ENCODE measurements at places on chromosomes 1 and 21.

DNA sequence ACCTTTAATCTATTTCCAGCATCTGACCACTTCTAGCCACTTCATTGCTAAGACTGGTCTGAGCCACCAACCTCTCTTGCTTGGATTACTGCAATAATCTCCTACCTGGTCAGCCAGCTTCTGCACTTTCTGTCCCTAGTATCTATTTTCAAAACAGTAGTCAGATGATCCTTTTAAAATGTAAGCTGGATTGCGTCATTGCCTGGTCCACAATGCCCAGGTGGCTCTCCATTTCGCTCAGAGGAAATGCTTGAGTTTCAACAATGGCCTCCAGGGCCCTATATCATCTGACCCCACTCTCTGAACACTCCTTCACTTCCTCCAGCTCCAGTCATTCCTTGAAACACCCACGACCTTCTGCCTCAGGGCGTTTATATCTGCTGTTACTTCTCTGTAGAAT, 2.3 kb downstream of the FYB2 start:
- no peak for DNase-seq

GRCh38 chr1:214439352-214440119, 111.9 kb downstream of the PTPN14 start:
- DNase-seq: peak; percentile 71

DNA sequence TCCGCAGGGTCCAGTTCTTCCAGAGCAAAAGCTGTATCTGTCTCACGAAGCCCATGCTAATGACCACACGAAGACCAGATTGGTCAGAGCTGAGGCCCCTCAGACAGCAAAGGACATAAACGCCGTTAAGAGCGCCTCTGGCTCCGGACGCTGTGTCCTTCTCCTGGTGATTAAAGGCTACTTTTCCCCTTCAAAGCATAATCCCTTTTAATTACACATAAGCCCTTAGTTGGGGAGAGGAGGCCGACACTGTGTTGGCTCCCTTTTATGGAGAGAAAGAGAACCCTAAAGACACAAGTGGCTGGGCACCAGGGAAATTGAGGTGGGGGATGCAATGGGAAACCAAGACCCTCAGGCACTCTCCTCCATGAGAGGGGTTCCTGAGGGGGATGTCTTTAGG, at the start of gene ABCA4:
Gene ABCA4 (minus strand): TSS at position 158 of the 400 bp plus-strand sequence. CDS start 103 bp downstream, at position 55.
- DNase-seq: no peak

DNA sequence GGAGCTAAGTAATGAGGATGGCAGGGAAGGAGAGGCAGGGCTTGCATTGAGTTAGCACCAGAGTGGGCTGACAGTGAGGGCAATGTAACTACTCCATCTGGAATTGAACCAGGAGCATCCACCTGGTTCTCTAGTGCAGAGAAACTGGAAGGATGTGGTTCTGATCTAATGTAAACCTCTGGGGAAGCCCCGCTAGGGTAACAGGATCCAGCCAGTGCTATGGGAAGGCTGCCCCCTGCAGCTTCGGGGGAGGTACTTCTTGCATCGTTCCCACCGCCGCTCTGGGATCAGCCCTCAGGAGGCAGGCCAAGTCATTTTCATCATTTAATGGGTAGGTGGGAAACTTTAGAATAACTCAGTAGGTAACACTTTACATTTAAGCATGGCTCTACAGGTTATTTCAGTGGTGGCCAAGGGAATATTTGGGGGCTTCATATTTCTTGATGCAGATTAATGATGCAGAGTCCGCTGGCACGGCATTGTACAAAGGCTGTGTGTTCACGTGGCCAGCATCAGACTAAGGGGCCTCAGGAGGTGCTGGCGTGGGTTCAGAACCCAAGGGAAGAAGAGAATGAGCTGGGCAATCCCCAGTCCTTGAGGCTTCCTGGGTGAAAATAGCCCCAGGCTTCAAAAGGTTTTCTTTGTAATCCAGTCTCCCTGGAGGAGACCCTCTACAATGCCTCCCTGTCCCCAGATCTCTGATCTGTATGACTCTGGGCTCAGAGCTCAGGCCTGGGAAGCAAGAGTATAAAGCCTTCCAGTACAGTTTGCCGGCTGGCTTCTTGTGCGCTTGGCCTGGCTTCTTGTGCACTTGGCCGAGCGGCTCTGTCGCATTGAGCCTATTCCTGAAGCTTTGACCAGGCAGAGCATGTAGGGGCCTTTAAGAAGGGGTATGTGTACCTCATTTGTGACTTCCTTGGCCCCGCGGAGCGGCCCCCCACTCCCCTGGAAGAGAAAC, 26.4 kb upstream of the KAZN start:
- DNase-seq: peak; percentile 37

DNA sequence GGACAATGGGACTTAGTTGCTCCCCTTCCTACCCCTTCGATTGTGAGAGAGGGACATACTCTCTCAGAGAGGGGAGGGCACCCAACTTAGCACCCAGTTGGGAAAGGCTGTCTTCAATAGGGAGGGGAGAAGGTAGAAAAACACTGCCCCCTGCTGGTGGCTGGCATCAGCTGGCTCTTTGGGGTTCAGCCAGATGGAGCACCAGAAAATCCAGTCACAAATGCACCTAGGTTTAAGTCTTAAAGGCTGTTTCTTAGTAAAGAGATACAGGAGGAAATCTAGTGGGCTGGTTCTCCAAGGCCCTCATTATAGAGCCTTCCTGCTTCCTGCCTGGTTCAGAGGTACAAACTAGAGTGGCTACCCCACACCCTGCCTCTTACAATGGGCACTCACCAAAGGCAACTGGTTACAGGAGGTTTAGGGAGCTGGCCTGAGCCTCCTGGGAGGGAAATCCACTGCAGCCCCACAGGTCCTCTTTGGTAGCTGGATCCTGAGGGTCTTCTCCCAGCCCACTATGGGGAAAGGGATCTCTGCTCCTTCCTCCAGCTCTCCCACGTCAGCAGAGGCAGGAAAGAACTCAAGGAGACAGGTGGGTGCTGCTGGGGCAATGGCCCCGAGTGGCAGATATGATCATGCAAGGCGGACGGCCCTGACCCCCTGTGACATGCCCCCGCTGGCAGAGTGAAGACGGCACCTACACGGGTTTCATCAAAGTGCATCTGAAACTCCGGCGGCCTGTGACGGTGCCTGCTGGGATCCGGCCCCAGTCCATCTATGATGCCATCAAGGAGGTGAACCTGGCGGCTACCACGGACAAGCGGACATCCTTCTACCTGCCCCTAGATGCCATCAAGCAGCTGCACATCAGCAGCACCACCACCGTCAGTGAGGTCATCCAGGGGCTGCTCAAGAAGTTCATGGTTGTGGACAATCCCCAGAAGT, 28.3 kb downstream of the EIF2D start:
- DNase-seq: peak; percentile 77

- no peak for DNase-seq
Measured at GRCh38 chr21:41845310-41846032, 33.7 kb downstream of the PRDM15 start.

- no peak for DNase-seq
Measured at GRCh38 chr21:19683492-19683891, 1279.9 kb upstream of the TMPRSS15 start.

GRCh38 chr1:89763649-89763986, 57.2 kb upstream of the LRRC8D start:
- DNase-seq: no peak

- DNase-seq: no peak
Measured at GRCh38 chr1:232221802-232222499, 408.0 kb downstream of the SIPA1L2 start.

DNA sequence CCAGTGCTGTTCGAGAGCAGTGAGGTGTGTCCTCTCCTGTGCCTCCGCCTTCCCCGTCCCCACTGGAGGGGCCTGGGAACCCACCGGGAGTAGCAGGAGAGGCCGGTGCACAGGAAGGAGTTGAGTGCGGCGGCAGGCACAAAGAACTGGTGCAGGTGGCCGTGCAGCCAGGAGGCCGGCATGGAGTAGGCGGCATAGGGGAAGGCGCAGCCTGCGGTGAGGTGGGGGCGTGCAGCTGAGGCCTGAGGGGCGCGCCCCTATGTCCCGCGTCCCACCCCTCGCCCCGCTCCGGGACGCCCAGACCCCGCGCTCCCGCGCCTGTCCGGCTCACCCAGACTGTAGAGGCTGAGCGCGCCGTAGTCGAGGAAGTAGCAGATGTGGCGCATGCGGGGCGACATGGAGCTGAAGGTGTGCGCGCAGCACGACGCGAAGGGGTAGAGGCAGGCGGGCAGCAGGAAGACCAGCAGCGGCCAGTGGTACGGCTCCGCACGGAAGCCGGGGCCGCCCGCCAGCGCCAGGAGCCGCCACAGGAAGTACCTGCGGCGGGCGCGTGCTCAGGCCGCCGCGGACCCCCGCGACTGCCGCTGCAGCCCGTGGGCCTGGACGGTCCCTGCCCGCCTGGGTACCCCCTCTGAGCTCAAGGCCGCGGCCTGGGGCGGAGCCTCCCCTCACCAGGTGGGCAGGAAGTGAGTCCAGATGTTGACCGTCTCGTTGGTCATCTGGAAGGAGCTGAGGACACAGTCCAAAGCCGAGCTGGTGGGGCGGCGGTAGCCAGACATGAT, 2.2 kb downstream of the PAQR6 start:
- no peak for DNase-seq

GRCh38 chr1:205065666-205066065, 18.6 kb downstream of the TMEM81 start:
- DNase-seq: no peak

GRCh38 chr1:58779801-58780382, 4.0 kb downstream of the JUN start:
- peak; percentile 51 for DNase-seq

- DNase-seq: no peak
Measured at GRCh38 chr1:203139976-203140475, 12.5 kb downstream of the ADORA1 start.

DNA sequence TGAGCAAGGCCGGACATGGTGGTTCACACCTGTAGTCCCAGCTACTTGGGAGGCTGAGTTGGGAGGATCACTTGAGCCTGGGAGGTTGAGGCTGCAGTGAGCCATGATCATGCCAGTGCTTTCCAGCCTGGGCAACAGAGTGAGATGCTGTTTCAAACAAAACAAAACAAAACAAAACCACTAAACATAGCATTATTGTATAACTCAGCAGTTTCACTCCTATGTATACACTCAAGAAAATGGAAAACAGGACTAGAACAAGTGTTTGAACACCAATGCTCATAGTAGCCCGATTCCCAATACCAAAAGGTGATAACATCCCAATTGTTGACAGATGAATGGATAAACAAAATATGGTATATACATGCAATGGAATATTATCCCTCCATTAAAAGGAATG, 1.3 kb upstream of the SPATA21 start:
- no peak for DNase-seq

DNA sequence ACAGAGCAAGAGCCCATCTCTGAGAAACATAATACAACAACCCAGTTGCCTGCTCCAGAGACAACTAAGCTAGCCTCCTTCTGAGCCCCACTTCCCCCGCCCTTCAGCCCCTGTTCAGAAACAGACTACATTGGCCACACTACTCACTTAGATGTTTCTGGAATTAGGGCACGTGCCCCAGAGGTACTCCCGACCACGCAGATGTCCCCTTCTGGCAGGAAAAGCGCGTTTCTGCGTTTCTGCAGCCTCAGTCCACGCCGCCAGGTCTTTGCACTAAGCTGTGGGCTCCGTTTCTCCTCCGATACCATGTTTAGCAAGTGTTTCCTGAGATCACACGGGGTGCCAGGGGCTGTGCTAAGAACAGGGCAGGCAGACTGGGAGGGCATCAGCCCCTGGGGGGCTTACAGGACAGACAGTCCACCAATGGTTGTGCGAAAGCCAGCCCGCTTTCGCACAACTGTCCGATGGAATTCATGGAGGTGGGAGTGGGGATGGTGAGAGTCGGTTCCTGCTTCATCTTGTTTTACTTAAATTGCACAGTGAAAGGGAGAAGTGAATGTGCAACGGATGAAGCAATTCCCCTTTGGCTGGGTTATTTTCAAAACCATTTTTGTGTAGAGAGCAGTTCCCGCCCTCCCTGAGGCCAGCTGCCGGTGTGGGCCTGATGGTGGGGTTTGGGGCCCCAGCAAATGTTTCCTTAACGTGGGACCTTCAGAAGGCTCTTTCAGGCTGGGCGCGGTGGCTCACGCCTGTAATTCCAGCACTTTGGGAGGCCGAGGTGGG, 2.7 kb downstream of the PIK3CD start:
- peak; percentile 90 for DNase-seq

GRCh38 chr1:30895382-30895943, 13.1 kb downstream of the SDC3 start:
- DNase-seq: no peak

DNA sequence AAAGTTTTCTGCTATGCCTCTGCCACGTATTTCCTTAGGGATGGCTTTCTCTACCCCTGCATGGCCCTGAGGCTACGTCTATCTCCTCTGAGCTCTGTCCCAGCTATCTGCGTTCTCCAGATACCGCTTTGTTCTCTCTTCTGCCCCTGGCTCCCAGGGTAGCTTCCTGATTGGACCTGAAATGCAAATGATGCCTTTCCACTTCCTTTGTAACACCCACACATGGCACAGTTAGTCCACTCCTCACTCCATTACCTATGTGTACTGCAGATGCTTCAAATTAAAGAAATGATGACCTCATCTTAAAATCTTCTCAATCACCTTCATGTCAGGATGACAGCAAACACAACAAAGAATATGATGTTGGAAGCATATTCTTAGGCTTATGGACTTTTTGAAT, 138.6 kb upstream of the POGK start:
- no peak for DNase-seq

- DNase-seq: no peak
Measured at GRCh38 chr1:21586846-21587601, 77.8 kb downstream of the ALPL start.

Measured in NAMALWA (cell line).